ENCODE measurements at places on chromosomes 16 and 17. TPM values are rescaled to one million over a fixed set of nuclear protein-coding genes. Genes with fewer than 3 reads are reported as not detected.
A peak's percentile ranks its signal among the peaks of the same experiment; 100 is the strongest.

DNA sequence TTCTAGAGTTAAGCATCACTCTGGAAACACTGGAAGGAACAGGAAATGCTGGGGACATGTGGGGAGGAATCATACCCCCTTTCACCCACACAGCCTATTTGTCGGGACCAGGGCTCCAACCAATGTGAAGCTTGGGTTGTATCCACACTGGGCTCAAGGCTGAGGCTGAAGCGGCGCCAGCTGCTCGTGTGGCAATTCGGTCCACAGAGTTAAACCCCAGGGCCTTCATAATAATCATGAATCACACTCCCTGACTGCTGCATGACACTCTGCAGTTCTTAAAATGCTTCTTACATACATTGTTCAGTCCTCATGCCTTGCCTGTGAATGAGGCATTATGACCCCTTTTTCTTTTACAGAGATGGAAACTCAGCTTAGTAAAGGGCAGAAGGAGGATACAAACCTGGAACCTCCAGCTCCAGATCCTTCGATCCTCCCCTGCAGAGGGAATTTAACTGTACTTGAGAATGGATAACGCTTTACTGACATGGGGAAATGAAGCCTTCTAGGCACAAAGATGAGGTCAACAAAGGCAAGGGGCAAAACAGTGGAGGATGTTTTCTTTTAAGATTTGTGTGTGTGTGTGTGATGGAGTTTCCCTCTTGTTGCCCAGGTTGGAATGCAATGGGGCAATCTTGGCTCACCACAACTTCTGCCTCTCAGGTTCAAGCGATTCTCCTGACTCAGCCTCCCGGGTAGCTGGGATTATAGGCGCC, 72.7 kb downstream of the SOX9 start:
- DNase-seq = peak; percentile 73

DNA sequence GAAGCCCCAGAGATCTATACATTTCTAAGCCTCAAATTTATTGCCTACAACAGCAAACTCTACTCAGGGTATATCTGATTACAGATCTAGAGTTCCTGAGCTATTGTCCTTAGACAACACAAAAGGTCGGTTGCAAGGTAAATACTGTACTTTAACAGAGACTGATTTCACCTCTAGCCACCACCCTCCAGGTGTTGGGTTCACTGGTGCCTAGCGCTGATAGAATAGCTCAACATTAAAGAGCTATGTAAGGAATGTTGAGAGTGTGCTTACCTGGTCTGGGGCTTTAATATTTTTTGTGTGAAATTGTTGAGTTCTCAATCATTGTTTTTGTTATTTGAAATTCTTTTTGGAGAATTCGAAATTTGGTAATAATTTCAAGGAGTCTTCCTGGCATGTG, 277.0 kb upstream of the PSMD7 start:
- DNase-seq = no peak

The HOXB2 gene
- total RNA-seq = 2.7 TPM

The RNF222 gene
- not detected for total RNA-seq

- no peak for DNase-seq
Measured at GRCh38 chr17:44204441-44204882, 4.8 kb upstream of the ATXN7L3 start.

DNA sequence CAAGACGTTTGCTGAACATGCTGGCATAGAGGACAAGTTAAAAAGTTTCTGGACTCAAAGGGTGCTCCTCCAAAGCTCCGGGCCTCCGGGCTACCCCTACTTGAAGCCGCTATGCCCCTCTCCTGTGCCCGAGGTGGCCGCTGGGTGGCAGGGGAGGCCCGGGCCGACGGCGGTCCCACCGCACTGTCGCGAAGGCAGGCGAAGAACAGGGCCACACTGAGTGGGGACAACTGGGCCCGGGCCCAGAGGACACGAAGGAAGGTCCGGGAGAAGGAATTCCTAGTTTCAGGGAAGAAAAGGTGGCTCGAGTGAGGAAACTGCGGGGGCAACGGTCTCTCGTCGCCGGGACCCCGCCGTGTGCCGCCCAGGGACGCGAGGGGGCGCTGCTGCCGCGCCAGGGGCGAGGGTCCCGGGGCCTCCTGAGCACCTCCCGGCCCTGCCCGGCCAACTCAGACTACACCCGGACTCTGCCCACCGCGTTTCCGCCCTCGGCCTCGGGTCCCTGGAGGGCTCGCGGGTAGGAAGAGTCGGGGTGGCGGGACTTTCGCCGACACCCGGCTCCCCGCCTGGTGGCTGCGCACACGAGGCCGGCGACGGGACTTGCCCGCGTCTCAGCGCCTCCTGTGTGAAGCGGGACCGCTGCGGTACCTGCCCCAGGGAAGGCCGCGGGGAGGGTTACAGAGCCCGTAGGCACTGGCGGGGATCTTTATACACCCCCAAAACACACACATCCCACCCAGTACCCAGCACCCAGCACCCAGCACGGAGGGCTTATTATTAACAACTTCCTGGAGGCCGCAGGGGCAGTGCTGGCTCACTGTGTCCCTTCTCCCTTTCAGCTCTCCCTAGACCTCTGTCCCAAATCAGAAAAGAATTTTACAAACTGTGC, 772 bp upstream of the CHCT1 start:
- peak; percentile 83 for DNase-seq

DNA sequence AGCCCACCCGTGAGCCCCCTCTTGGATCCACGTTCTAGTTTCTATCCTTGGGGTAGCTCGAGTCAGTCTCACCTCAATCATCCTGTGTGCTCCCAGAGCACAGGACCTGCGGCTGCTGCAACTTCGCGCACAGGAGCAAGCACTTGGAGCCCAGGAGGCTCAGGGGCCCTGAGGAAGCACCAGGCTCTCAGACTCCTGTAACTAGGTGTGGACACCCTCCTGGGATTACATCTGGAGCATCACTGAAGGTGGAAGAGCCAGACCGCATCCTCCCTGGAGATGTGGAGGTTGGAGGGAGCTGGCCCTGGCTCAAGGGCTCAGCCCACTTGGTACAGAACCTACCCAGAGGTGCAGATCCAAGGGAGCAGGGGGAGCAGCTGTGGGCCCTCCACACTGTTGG, 2.7 kb downstream of the HBQ1 start:
- DNase-seq = no peak

DNA sequence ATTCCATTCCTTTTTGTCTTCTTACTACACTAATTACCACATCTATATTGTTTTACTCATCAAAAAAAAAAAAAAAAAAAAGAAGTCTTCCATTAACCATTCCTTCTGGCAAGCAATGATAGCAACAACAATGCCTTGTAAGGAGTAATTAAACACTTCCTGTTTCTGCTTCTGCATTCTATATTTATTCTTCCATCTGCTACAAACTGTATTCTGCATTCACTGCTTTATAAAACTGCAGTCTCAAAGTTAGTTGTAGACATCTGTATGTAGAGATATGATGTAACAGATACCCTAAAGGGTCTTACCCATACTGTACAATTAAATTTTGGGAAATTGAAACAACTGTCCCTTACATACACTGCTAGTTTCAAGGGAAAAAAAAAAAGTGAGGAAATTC, 28.7 kb upstream of the ABCA6 start:
- DNase-seq = no peak

DNA sequence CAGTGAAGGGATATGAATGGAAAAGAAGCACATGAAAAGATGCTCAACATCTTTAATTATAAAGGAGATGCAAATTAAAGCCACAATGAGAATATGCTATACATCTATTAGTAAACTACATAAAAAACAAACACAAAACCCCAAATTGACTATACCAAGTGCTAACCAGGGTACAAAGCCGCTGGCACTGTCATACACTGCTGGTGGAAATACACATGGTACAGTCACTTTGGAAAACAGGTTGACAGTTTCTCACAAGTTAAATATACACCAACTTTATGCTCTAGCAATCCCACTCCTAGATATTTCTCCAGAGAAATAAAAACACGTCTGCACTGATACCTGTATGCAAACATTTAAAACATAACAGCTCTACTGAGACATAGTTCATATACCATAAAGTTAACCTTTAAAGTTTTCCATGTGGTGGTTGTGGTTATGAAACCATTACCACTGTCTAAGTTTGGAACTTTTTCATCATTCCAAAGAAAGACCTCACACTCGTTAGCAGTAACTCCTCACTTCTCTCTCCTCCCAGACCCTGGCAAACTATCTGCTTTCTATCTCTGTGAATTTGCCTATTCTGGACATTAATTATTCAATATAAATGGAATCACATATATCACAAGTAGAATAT, 42.7 kb downstream of the ADGRG5 start:
- DNase-seq = no peak

DNA sequence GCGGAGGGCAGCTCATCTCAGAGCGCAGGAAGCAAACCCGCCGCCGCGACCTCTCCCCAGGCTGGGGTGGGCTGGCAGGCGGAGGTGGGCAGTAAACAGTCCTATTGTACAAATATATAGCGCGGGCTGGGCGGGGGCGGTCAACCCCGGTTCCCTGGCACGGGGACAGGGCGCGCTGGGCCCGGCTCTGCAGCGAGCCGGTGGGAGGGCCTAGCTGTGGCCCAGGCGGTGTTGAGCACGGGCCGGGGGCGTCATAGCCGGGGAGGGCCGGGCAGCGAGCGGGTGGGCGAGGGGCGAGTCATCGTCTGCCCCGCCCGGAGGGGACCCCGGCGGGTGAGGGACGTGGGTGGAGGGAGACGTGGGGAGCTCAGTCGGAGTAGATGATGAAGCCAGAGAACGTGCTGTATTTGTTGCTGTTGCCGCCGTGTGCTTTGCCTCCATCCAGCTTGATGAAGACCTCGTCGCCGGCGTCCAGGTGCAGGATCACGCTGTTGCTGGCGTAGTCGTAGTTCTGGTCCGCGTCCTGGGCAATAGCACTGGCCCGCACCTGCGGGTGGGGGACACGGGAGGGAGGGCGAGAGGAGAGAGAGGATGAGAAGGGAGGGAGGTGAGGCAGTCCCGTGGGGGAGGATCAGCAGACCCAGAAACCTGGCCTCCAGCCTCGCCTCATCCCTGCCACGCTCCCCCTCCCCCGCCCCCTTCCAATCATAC, 8.1 kb downstream of the C1QL1 start:
- DNase-seq = no peak

DNA sequence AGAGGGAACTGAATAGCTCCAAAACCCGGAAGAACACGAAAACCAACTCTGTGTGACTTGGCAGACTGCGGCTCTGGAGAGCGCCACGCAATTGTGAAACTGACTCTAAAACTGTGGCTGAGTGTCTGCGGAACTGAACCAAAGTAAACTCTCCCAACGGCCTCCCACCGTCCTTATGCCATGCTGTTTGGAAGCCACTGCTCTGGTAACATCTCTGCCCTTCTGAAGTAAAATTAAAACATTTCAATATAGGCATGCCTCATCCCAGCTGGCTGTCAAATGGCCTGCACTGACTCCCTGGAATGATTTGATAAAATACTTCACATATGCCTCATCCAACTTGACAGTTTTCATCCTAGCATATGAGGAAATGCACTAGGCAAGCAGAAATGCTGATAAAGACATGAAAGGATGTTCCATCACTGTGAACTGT, 70.2 kb downstream of the PARN start:
- DNase-seq = no peak

- DNase-seq = no peak
Measured at GRCh38 chr17:51725185-51725584, 433.3 kb downstream of the CA10 start.

GRCh38 chr16:2422123-2422867, 7.0 kb upstream of the CCNF start:
- DNase-seq = no peak

The PRDM7 gene
- total RNA-seq = not detected

The PRR35 gene
- total RNA-seq = not detected

DNA sequence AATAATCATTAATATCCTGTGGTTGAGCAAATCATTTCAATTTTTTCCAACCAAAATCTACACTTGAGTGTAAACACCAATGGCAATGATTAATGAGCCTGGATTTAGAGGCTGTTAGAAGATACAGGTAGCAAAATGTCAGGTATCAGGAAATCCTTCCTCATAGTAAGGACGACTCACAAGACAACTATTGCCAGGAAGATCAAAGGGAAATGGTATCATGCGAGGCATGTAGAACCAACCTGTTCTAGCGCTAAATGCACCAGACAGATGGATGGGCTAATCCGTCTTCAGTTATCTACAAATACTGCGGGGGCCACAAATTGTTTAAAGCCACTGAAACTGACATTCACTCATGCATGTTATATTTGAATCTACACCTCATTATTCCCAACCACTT, 28.1 kb downstream of the TOX3 start:
- DNase-seq = no peak

The NPIPA2 gene
- total RNA-seq = 4.0 TPM

The DNAH17 gene
- not detected for total RNA-seq

The KRT25 gene
- total RNA-seq = not detected

- DNase-seq = no peak
Measured at GRCh38 chr16:2973605-2974318, 4.6 kb downstream of the PAQR4 start.

DNA sequence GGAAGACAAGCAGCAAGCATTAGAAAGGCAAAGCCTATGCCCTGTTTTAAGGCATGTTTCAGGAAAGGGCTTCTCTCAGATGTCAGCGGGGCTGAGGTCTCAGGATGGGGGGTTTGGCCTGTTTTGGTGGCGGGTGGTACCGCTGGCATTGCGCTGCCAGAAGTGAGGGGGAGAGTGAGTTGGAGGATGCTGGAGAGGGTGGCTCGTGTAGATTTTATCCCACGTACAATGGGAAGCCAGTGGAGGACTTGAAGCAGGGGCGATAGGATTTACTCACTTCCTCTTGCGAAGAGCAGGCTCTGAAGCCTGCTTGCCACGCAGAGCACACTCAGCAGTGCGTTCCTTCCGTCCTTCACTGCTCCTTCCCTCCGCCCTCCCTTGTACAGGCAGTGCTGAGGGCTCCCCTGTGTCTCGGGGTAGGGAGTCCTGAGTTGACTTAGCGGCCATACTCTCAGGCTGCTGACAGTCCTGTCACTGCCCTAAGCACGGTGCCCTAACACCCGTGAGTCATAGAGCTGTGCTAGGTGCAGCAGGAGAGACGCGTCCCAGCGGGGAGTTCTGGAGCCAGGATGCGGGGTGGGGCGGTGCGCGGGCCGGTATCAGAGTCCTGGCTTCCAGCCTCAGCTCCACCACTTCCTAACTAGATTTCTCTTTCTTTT, 113.1 kb downstream of the SNX29 start:
- peak; percentile 69 for DNase-seq

- DNase-seq = no peak
Measured at GRCh38 chr16:82182266-82183003, 12.4 kb upstream of the MPHOSPH6 start.

DNA sequence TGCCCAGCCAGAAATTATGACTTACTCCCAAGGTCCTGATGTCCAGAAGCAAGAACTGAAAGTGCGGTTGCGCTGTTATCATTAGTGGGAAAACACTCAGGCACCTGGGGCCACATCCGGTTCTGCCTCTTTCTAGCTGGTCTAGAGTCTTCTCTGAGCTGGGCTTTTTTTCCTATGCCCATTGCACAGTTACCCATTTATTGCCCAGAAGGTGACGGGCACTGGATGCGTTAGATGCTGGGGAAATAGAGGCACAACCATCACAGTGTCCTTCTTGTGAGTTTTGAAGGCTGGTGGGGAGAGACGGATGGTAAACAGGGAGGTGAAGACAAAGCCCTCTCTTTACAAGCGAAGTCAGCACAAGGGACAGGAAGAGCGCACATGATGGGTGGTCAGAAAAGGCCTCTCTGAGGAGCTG, 37.7 kb downstream of the PLCG2 start:
- no peak for DNase-seq

- DNase-seq = no peak
Measured at GRCh38 chr17:47200325-47200664, 8.9 kb upstream of the MYL4 start.
